ENCODE measurements at places on chromosomes 7 and 10. TPM values are rescaled to one million over a fixed set of nuclear protein-coding genes. Genes with fewer than 3 reads are reported as not detected.

Gene HNRNPF
- total RNA-seq: 353 TPM

Gene TSPAN13
- total RNA-seq: 16.8 TPM

Gene CARD11
- total RNA-seq: 1.8 TPM

Gene ASB4
- 0.15 TPM for total RNA-seq

Gene DOCK1
- total RNA-seq: 23.2 TPM

Gene NEUROG3
- not detected for total RNA-seq

Gene CH25H
- total RNA-seq: 0.64 TPM

Gene ITGB1
- 1,218 TPM for total RNA-seq

Gene HTR5A
- total RNA-seq: not detected

Gene GATAD1
- 17.7 TPM for total RNA-seq

Gene NRG3
- total RNA-seq: not detected

Gene COL17A1
- total RNA-seq: 1.7 TPM

Gene GRB10
- total RNA-seq: 53.8 TPM

Gene EPHA1
- 0.05 TPM for total RNA-seq

Gene C7orf57
- total RNA-seq: 0.32 TPM

Gene PLAC9
- total RNA-seq: 0.16 TPM

Gene GDF10
- total RNA-seq: 0.08 TPM

Gene SFR1
- total RNA-seq: 16.2 TPM

Gene TRPV5
- total RNA-seq: not detected

Gene BAIAP2L1
- 38.0 TPM for total RNA-seq

Gene SP4
- 1.3 TPM for total RNA-seq

Gene SGMS1
- 58.2 TPM for total RNA-seq

Gene PIK3AP1
- total RNA-seq: 0.56 TPM

Gene PKD2L1
- total RNA-seq: not detected

Gene TEX47
- total RNA-seq: not detected

Gene HMX3
- total RNA-seq: 0.08 TPM

Gene ACHE
- total RNA-seq: 2.3 TPM
